Fibroblast of mammary gland (primary cell): ENCODE measurements at places on chromosomes 6 and 20.
A peak's percentile ranks its signal among the peaks of the same experiment; 100 is the strongest.

GRCh38 chr6:167410462-167410861 lies 85.6 kb downstream of the TTLL2 start:
- DNase-seq = no peak

- no peak for DNase-seq
Observed at GRCh38 chr6:7770111-7770510, 44.2 kb downstream of the BMP6 start.

GRCh38 chr20:25221592-25222460 lies 26.1 kb upstream of the PYGB start:
- DNase-seq = no peak

GRCh38 chr6:44202972-44203750 lies 13.6 kb upstream of the MYMX start:
- no peak for DNase-seq

DNA sequence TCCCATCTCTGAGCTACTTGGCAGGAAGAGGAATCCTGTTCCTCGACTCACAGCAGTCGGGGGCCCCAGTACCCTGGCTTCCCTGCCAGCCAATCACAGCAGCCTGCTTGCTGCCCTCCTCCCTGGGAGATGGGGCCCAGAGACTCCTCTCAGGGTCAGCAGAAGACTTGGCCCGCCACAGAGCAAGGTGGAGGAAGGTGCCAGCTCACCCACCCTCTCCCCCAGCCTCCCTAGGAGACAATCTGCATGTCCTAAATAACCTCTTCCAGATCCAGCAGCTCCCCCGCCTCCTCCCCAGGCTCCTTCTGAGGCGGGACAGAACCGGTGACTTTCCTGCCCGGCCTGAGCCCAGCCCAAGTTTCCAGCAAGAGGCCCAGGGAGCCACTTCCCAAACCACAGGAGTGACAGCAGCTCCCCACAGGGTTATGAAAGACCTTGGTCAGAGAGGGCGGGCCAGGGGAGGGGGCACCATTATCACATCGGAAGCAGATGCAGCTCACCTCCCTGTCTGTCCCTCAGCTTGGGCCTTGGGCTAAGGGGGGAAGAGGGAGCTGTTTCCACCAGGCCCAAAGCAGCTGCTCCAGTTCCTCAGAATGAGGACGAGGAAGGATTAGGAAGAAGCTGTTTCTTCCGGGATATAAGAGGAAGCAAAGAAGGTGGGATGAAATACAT lies 2.3 kb downstream of the CCND3 start:
- peak; percentile 44 for DNase-seq

DNA sequence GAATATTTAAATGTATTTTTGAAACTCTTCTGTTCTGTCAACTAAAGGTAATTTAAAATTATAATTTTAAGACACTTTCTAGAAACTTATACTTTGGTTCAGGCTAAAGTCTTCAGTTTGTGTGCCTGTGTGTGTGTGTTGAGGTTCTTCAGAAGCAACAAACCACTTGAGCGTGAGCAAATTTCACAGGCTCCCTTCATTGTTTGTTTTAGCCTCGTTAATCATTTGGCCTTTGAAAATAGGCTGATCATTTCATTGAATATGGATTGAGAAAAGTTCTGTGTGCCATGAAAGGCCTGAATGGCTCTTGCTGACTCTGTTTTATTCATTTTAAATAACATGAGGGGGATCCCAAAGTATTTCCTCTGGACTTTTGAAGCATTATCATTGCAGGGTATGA lies 420.1 kb downstream of the CDKAL1 start:
- DNase-seq = no peak

DNA sequence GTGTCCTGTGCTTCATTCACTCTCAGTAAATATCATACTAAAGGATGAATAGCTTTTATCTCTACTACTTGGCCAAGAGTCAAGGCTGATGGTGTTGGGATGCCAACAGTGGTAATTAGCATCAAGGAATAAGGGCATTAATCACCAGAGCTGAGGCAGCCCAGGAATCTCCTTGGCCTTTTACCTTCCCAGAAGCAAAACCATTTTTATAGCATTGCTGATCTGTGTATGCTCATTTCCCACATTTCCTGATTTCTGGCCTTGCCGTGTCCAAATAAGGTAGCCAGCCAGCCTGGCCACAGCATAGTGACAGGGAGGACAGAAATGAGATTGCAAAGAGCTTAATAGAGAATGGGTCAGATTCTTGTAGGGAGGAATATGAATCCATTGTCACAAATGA lies 76.7 kb upstream of the FOXO3 start:
- no peak for DNase-seq
